SK-N-SH treated with all-trans-retinoic acid at 6 μM for 48 hours (cell line): ENCODE measurements at places on chromosomes 1 and 21.

- peak; percentile 62 for ATAC-seq
Measured at GRCh38 chr1:202578001-202578504, 132.2 kb downstream of the SYT2 start.

- ATAC-seq: peak; percentile 38; the same call in 1 of the 3 replicates
Measured at GRCh38 chr1:9960706-9961562, 17.7 kb downstream of the NMNAT1 start.

DNA sequence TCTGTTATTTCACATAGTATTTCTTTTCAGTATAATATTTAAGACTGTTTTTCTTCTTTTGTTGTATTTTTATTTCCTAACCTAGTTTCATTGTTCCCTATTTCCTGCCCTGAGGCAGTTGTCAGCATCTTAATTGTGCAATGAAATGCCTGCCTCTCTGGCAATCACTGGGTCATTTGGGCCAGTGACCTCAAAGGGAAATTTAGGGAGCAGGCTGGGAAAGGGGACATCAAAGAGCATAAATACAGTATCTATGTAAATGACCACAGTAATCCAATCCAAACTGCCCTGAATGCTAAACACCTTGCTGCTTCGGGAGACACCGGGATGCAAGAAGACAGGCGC lies 147.8 kb downstream of the TLR5 start:
- ATAC-seq: no peak; the same call in 2 of the 3 replicates

DNA sequence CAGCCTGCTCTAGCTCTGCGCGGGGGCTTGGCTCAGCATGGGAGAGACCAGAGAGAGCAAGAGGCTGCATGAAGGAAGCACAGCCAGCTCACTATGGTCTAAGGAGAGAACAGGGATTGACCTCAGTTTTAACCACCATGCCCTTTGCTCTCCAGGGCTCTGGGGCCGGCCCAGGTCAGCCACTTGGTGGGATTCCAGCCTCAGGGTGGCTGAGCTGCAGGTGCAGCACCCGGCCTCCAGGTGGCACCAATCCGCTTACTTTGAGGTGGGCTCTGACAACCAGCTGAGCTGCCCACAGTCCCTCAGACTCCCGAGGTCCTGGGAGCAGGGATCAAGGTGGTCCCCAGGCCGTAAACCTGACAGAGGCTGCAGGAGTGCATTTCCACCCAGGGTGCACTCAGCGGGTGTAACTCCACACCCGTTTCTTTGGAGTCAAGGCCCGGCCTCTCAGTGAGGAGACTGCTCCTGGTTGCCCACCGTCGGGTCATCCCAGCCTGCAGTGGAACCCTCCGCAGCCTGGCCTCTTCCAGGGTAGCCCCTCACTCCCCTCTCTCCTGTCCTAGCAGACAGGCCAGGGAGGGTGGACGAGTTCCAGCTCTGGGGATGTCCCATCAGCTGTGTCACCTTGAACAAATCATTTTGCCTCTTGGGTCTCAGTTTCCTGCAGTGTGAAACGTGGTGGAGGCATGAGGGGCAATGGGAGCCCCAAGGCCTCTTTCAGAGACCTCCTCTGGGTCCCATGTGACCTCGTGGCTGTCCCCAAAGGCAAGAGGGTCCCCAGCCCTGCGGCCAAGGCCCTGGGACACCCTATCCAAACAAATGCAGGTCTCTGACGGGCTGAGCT lies 607 bp upstream of the LGR6 start:
- peak; percentile 72 for ATAC-seq
